ENCODE measurements at places on chromosomes 5 and 9.
A peak's percentile ranks its signal among the peaks of the same experiment; 100 is the strongest.

DNA sequence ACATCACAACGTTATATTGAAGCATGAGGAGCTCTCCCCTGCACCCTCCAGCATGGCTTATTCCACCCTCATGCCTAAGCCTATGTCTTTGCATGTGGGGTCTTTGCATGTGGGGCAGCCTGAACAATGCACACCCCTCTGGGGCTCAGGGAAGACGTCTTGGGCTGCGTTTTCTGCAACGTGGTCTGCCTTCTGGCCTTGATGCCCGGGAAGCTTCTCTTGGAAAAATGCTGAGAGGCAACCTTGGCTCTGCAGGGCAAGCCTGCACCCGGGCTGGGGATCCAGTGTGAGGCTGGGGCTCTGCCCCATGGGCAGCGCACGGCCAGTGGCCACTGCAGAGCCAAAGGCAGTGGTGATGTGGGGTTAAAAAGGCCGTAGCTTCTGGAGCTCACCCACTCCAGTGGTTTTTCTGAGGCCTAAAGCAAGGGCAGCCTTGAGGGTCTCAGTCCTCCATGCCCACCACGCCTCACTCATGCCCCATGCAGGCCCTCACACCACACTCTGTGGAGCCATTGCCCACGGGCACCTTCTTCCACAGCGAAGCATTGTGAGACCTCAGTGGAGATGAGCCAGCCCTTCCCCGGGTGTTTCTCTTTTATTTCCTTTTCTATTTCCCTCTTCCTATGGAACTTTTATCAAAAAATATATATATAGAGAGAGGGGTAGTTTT is 112.2 kb downstream of the MRPL36 start:
- no peak for DNase-seq

DNA sequence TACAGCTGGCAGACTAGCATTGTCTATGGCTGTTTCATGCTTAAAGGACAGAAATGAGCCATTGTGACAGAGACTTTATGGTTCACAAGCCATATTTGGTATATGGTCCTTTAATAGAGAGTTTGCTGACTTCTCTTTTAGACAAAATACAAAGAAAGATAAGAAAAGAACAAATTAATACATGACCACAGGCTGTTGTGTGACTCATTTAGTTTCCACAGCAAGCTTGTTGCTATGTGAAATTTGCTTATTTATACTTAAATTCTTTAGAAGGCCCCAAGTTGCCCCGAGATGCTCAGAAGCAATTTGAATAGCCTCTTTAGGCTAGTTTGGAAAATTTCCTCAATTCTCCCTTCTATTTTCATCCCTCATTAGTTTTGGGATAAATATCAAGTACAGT is 315.3 kb upstream of the RPS23 start:
- DNase-seq, result no peak

- no peak for DNase-seq
Observed at GRCh38 chr5:111532886-111533582, 20.7 kb upstream of the STARD4 start.

DNA sequence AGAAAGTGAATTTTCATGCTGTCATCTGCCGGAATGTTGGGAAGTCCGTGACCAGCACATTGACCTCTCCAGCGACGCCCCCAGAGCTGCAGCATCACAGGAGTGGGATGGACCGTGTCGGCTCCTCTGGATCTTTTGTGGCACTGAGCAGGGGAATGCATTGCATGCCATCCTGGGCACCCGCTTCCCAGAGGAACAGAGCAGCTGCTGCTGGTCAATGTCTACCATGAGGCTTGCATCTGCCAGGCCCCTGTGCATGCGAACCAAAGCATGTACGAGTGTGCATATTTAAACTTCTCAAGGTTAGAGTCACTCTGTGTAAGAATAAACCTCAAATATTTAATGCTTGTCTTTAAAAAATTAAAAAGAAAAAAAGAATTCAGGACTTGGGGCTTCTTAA is 414.8 kb downstream of the GADD45G start:
- DNase-seq, result no peak

GRCh38 chr9:129273136-129273895 is 95.3 kb upstream of the IER5L start:
- no peak for DNase-seq

- no peak for DNase-seq
Observed at GRCh38 chr5:87733897-87734296, 321.2 kb upstream of the CCNH start.

- no peak for DNase-seq
Observed at GRCh38 chr5:18113721-18114120, 479.5 kb downstream of the TAF11L14 start.

DNA sequence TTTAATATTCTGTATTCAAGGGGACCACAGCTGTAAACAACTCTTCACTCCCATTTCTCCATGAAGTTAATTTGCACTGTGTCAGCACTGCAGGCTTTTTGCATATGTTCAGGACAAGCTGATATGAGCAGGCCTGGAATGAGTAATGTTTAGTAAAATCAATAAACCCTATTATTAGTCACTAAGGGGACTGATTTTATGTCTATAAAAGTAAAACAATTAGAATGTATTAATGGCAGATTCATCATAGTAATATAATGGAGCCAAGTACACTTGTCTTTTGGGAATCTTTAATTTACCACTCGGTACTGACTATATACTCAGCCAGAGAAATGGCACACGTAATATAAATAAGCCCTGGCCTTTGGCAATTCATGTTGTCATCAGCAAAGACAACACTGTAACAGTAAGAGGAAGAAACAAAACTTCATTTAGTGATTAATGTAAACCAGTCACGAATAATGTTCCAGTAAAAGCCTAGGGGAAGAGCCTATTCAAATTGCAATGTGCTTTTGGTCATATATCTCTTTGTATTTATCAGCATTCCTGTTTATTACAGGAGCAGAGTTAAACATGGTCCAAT is 111.6 kb downstream of the ZNF608 start:
- DNase-seq, result no peak

DNA sequence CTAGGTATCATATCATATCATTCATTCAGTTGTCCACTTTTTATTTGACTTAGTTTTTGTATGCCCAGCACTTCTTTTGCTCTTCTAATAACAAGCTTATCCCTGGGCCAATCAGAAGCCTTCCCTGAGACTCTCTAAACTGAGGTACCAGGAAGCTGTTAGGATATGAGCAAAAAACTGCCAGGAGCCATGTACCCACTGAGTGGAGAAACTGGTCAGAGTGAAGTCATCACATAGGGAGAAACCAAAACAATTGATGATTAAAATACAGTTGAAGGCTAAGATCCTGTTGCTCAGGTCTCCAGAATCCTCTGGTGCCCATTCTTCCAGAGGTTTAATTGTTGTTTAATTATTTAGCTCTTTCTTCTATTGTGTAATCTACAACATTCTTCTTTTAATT is 120.2 kb downstream of the KIAA0825 start:
- no peak for DNase-seq

DNA sequence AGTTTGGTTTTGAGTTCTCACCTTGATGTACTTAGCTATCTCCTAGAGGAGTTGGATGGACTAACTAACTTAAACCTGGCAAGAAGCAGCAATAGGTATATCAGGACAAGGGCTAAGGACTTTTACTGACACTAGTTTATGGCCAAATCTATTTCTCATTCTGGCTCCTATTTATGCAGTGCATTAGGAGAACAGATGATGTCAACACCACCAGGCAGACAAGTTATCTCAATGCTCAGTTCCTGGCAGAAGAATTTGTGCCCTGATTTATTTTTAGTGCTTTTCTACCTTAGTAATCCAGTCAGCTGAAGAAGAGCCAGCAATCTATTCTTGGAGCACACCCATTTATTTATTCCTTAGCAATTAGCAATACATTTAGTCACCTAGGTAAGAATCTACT is 30.7 kb upstream of the MYOT start:
- no peak for DNase-seq

GRCh38 chr5:665956-666711 is 27.0 kb downstream of the TPPP start:
- DNase-seq, result peak; percentile 18

- no peak for DNase-seq
Observed at GRCh38 chr5:146778795-146779194, 99.8 kb downstream of the PPP2R2B start.

DNA sequence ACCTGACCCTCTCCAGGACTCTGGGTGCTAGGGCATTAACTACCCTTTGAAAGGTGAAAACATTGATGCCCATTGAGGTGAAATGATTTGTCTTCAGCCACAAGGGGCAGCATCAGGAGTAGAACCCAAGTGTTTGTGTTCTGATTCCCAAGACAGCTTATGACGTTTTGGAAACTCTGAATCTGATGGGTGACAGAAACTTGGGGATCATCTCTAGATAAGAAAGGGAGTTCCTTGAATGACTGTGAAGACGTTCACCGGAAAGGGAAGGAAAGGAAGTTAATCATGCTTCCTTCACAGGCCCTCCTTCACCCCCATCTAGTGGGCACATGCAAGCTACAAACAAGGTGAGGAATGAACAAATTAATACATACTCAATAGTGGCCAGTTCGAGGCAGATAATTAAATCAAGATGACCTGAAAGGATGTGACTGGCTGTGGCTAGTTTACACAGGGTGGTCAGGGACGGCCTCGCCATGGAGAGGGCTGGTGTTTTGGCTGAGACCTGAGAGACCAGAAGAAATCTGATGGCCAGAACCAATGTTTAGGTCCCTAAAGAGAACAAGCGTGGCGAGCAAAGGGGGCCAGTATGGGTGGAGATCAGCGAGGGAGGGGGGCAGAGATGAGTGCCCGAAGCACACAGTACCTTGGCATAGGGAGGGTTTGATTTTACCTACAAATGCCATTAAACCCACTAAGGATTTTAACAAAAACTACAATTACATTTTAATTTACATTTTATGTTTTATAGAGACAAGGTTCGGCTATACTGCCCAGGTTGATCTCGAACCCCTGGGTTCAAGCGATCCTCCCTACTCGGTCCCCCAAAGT is 937 bp upstream of the SLC26A2 start:
- no peak for DNase-seq

- DNase-seq, result no peak
Observed at GRCh38 chr9:101184813-101185278, 156.3 kb downstream of the PLPPR1 start.

- peak; percentile 74 for DNase-seq
Observed at GRCh38 chr9:89622933-89623861, 18.4 kb downstream of the GADD45G start.

GRCh38 chr9:130175355-130175754 is 3.2 kb downstream of the NCS1 start:
- DNase-seq, result no peak

DNA sequence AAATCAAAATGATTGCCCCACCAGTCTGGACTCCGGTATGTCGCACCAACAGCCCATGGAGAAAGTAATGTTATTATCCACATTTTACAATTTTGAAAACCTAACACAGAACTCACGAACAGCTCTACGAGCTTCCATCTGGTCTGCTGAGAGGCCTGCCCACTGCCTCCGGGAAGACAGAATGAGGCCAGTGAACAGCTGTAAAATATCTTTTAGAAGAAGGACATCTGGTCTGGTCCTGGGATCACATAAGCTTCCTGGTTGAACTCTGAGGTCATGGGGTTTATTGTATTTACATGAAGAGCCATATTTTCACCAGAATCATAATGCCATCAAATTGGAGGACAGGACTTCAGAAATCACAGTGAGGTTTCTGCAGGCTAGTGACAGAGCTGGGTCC is 89.0 kb downstream of the FRMD3 start:
- DNase-seq, result peak; percentile 57

DNA sequence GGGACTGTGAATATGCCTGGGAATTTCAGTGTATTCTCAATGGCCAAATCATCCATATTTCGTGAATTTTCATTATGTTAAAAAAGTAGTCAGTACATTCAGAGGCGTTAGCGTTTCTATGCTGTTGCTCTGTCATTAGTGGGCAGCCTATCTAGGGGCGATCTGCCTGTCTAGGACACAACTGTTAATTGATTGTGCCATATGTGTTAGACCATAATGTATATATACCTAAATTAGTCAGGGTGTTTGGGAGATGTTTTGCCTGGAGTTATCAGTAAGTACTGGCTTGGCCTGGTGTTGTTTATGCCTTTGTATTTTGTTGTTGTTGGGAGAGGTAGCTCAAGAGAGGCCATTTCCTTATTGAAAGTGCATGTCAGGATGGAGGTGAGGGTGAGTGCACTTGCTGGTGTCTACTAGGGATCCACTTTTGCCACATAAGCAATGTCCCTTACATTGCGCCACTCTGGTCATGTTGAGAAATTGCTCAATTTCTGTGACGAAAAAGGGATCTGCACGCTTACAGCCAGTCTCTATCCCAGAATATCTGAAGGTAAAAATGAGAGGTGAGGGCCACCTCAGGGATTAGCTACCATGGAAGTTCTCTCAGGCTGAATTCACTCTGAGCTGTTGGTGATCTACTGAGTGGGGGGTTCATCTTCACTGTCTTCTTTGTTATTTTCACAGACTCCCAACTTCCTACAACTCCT is 123.3 kb downstream of the ST8SIA4 start:
- DNase-seq, result no peak

- DNase-seq, result no peak
Observed at GRCh38 chr5:17378346-17378997, 119.6 kb upstream of the TAF11L2 start.

GRCh38 chr9:16310278-16311110 is 560.0 kb downstream of the BNC2 start:
- DNase-seq, result no peak

- DNase-seq, result no peak
Observed at GRCh38 chr9:19185191-19185590, 45.3 kb upstream of the DENND4C start.

- DNase-seq, result no peak
Observed at GRCh38 chr5:142722896-142723295, 37.0 kb upstream of the FGF1 start.

GRCh38 chr9:134748591-134748990 is 107.0 kb downstream of the COL5A1 start:
- no peak for DNase-seq

GRCh38 chr5:76663573-76663972 is 40.4 kb upstream of the F2RL2 start:
- no peak for DNase-seq

GRCh38 chr5:178469975-178470759 is 120.0 kb downstream of the COL23A1 start:
- no peak for DNase-seq

GRCh38 chr9:131739133-131739958 is 530 bp downstream of the RAPGEF1 start:
- peak; percentile 71 for DNase-seq

DNA sequence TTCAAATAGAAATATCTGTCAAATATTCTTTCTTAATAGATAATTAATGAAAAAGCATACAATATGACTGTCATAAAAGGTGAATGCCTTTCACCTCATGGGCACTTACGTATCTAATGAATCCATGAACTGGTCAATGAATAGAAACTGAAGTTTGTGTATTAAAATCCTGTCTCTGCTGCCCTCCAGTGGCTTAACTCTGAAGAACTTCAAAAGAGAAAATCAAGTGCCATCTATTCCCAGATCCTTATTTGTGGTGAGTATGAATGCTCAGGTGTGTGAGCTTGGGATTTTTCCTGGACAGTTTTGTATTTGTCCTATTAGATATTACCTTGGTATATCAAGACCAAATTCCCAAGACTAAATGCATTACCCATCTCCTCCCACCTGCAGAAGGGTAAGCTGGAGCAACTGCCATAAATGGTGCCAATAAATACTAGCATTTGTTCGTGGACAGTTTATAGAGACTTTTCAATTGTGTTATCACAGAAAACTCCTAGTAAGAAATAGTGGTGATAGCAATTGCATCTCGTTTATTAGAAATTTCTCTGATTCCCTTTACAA is 44.0 kb upstream of the SVEP1 start:
- DNase-seq, result no peak
